ENCODE measurements at places on chromosomes 2 and 18. TPM values are rescaled to one million over a fixed set of nuclear protein-coding genes. Genes with fewer than 3 reads are reported as not detected.

- no peak for DNase-seq
Observed at GRCh38 chr2:170253721-170254230, 75.8 kb downstream of the MYO3B start.

DNA sequence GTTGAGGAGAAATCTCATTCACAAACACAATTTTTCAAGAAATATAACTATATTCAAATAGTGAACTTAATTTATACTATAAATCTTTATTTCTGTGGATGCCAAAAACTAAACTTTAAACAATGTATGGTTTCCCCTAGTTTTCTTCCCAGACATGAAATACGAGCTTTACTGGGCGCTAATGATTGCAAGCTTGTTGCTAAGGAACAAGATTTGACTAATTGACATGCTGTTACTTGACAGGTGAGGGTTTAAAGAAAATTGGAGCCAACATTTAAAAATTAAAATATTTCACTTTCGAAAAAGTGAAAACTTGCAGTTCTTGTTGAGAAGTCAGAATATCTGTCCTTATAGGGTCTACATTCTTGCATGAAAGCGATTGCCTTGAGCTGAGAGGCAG is 381.0 kb downstream of the MEIS1 start:
- DNase-seq: no peak

The NOSTRIN gene
- 6.6 TPM for total RNA-seq

- DNase-seq: peak; percentile 41
Observed at GRCh38 chr2:147623328-147623727, 221.5 kb upstream of the ACVR2A start.

DNA sequence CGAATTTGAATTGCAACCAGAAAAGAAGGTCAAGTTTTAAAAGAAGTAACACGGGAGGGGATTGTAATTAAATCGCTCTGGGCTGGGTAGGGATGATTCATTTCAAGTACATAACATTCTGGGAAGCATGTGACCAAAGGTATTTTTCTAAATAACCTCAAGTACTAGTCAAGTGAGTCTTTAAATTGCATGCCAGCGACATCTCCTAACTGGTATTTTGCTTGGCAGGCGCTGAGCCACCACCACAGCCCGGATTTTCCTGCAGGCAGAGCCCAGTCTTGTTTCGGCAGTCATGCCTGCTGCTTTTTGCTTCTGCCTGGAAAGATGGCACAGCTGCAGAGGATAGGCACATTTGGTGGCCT is 33.7 kb upstream of the NPAS2 start:
- DNase-seq: peak; percentile 98

The SAG gene
- not detected for total RNA-seq

- no peak for DNase-seq
Observed at GRCh38 chr2:190742431-190742830, 93.5 kb downstream of the NAB1 start.

The FOXI3 gene
- not detected for total RNA-seq

GRCh38 chr2:55891671-55892094 is 31.9 kb downstream of the EFEMP1 start:
- DNase-seq: peak; percentile 79

DNA sequence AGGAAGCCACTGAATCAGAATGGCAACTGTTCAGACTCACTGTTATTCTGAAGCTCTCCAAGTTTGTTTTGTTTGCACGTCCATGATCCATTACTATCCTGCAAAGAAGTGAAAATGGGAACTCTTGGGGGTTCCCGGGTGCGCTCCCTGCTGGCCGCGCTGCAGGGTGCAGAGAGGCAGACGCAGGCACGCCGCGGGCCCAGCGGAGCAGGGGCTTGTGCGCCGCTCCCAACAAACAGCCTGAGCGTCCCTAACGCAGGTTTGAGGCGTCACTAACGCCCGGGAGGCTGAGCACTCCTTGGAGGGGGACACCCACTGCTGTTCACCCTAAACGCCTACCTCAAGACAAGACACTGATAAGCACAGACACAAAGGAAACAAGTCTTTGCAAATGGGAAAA is 14.3 kb upstream of the PIEZO2 start:
- no peak for DNase-seq

GRCh38 chr2:19944205-19944845 is 42.5 kb upstream of the TTC32 start:
- no peak for DNase-seq

DNA sequence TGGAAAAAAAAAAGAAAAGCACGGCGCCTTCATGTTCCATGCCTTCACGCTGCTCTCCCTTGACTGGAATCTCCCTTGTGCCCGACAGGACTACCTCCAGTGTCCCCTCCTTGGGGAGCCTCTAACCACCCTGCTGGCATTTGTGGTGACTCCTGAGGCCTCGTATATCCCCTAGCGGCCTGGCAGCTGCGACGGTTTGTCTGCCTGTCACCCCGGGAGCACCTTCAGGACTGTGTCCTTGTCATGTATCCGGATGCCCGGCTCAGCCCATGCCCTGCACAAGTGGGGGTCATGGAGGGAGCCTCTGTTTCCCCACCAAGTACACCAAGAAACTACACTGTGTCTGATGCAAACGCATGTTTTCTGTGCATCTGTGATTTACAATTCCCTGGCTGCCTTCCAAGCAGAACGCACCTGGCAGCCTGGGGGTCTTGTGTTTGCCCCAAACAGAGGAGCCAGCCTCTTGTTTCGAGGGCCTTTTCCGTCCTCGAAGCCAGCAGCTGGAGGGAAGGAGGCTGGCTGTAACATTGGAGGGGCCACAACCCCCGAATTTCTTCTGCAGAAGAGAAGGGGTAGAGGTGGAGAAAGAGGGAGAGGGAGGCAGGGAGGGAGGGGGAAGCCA is 18.9 kb downstream of the TWIST2 start:
- no peak for DNase-seq

DNA sequence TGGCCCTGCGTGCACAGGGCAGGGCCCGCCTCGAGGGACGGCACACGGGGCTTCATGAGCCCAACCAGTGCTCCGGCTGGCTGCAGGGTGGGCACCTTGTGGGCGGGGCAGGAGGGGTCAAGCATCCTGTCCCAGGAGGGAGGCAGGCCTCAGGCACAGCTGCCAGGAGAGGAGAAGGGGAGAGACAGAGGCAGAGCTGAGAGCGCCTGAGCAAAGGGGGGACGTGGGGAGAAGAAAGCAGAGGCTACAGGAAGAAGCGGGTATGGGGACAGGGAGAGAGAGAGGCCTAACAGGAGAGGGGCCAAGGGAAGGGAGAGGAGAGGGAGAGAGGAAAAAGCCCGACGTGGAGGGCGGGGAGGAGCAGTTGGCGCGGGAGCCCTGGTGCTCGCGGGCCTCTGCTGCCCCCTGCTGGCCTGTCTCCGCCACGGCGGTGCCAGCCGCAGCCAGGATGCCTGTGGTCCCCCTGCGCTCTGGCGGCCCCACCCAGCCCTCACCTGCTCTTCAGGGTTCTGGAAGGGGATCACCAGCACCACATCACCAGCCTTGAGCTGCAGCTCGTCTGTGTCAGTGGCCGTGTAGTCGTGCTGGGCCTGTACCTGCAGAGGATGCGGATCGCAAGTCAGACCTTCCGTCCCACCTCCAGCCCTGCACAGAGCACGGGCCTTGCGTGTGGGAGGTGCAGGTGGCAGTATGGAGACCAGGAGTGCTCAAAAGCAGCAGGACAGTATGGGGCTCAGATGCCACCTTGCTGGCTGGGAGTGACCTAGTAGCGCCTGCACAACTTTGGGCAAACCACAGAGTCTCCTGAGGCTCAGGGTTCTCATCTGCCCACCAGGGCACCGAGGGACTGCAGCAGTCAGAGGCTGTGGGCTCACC is 56.8 kb downstream of the BIN1 start:
- DNase-seq: no peak

The HOXD13 gene
- not detected for total RNA-seq

- no peak for DNase-seq
Observed at GRCh38 chr2:100624536-100624935, 61.7 kb downstream of the PDCL3 start.

GRCh38 chr18:25239581-25240419 is 112.2 kb downstream of the ZNF521 start:
- no peak for DNase-seq

The LYPD6B gene
- 0.15 TPM for total RNA-seq

DNA sequence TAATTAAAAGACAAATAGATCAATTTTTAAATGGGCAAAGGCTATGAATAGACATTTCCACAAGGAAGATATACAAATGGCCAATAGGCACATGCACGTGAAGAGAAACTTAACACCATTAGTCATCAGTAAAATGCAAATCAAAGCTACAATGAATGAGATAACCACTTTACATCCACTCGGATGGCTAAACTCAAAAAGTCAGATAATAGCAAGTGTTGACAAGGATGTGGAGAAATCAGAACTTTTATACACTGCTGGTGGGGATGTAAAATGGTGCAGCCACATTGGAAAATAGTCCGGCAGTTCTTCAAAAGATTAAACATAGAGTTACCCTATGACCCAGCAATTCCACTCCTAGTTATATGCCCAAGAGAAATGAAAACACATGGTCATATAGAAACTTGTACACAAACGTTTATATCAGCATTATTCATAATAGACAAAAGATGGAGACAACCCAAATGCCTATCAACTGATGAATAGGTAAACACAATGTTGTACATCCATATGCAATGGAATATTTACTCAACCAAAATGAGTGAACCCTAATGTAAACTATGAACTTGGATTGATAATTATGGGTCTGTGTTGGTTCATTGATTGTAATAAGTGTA is 51.1 kb downstream of the SMAD7 start:
- DNase-seq: no peak

The ZNF892 gene
- total RNA-seq: 16.7 TPM

The GALR1 gene
- total RNA-seq: not detected

The CAPN13 gene
- 0.17 TPM for total RNA-seq

GRCh38 chr2:33984131-33984530 is 385.0 kb upstream of the FAM98A start:
- DNase-seq: no peak

The DSEL gene
- total RNA-seq: 10.7 TPM

The TNFRSF11A gene
- 1.4 TPM for total RNA-seq

The COL4A3 gene
- 30.8 TPM for total RNA-seq

- no peak for DNase-seq
Observed at GRCh38 chr2:100673115-100673514, 110.3 kb downstream of the PDCL3 start.

GRCh38 chr2:160989778-160990177 is 170.4 kb upstream of the TANK start:
- DNase-seq: no peak

The ARL4C gene
- 98.6 TPM for total RNA-seq

The ZNF532 gene
- 25.0 TPM for total RNA-seq

The CD207 gene
- not detected for total RNA-seq

GRCh38 chr2:99184811-99185210 is 3.8 kb downstream of the MRPL30 start:
- no peak for DNase-seq
